ENCODE measurements at places on chromosomes 2 and 18.

DNA sequence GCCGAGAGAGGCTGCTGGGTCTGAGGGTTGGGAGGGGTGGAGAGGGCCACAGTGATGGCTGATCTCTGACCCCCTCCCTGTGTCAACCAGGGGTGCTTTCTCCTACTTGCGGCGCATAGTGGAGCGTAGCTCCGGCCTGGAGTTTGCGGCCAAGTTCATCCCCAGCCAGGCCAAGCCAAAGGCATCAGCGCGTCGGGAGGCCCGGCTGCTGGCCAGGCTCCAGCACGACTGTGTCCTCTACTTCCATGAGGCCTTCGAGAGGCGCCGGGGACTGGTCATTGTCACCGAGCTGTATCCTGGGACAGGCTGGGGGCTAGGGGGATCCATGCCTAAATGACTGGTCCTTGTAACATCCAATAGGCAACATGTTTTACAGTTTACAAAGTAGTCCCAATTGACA, 20.9 kb upstream of the GMPPA start:
- no peak for DNase-seq

- no peak for DNase-seq
Measured at GRCh38 chr2:1222056-1222455, 191.2 kb upstream of the TPO start.

DNA sequence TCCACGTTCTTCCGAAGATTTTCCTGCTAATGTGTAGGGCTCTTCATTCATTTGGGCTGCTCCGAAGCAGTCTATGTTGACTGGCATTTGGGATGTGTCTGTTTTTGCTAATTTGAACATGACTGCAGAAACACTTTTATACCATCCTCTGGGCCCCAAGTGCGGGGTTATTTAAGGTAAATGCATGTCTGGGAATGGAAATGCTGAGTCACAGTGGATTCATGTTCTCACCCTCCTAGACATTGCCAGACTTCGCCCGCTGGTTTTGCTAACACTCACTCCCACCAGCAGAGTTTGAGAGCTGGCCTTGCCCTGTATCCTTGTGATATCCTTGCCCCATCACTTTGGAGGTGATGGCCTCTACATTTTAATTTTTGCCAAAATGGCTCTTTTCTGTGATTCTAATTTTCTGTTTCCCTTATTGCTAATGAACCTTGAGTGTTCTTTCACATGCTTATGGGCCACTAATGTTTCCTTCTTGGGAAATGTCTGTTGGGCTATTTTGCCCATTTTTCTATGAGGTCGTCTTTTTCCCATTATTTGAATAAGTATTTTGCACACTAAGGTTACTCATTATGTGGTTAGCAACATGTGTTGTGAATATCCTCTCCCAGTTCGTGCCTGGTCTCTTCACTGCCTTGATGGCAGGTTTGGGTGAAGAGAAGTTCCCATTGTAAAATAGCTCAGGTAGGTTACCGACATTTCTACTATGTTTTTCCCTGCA, 204.1 kb downstream of the GLI2 start:
- DNase-seq: no peak

DNA sequence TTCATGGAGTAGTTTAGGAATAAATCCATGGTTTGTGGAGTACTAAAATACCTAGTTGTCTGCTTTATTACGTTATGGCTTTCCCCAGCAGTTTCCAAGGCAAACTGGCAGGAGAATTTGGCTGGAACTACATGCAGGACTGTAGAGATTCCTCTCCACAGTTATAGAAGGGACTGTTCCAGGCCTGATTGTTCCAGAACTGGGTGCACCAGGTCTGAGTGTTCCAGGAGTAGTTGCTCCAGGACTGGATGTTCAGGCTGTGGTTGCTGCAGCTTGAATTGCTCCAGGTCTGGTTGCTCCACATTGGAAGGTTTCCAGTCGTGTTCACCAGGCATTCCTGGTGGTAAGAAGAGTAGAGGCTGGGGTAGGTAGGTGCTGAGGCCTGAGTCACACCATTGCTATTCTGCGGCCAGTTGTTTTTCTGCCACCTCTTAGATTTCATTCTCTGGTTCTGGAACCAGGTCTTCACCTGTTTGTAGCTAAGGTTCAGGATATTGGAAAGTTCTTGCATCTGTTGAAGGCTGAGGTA, 28.1 kb downstream of the SGPP2 start:
- no peak for DNase-seq

GRCh38 chr18:10757946-10758345, 232.1 kb downstream of the NAPG start:
- DNase-seq: no peak
